ENCODE measurements at places on chromosomes 3 and 15.
A peak's percentile ranks its signal among the peaks of the same experiment; 100 is the strongest.

- no peak for DNase-seq
These were observed 2.9 kb downstream of the RBSN start for GRCh38 chr3:15096046-15096445.

DNA sequence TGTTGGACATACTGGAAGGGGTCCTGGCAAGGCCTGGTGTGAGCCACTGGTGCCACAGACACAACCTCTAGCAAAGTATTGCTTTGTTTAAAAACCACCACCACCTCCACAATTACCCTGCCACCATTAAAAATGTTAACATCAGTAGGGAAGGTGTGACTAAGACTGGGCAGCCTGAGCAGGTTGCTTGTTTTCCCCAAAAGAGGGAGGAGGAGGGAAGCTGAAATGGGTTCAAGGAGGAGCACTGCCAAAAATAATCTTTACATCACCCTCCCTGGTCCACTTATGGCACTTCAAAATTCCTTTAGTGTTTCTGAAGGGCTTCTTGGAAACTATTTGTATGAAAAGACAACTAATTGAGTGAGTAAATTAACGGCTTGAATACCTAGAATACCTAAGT lies 99.8 kb upstream of the FGF7 start:
- DNase-seq, result no peak

DNA sequence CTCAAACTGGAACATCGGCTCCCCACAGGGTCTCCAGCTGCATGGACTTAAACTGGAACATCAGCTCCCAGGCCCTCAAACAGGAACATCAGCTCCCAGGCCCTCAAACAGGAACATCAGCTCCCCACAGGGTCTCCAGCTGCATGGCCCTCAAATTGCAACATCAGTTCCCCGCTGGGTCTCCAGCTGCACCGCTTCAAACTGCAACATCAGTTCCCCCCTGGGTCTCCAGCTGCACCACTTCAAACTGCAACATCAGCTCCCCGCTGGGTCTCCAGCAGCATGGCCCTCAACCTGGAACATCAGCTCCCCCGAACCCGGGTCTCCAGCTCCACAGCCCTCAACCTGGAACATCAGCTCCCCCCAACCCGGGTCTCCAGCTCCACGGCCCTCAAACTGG lies 82.0 kb downstream of the TFRC start:
- no peak for DNase-seq

DNA sequence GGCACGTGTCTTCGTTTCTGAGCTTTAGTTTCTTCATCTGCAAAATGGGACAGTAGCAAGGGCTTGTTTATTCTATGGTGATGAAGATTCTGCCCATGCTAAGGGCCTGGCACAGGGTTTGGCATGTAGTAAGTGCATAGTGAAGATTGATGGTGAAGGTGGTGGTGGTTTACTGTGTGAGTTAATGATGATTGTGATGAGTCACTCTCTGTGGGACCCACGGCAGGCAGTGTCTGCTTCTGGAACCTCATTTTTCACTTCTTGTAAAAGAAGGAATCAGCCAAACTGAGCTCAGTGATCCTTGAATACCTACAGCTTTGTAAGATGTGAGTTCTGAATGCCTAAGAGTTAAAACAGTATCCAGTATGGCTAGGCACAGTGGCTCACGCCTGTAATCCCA lies 86.2 kb upstream of the LRTM1 start:
- DNase-seq, result no peak

GRCh38 chr3:56157693-56158362 lies 310.4 kb downstream of the ERC2 start:
- no peak for DNase-seq

- DNase-seq, result no peak
These were observed 70.1 kb upstream of the CDV3 start for GRCh38 chr3:133503409-133503808.

GRCh38 chr3:40992023-40992422 lies 207.3 kb upstream of the CTNNB1 start:
- DNase-seq, result no peak

- peak; percentile 8 for DNase-seq
These were observed 12.8 kb upstream of the SH3BP5 start for GRCh38 chr3:15345066-15345607.

GRCh38 chr15:52206446-52206845 lies 15.3 kb upstream of the GNB5 start:
- no peak for DNase-seq

DNA sequence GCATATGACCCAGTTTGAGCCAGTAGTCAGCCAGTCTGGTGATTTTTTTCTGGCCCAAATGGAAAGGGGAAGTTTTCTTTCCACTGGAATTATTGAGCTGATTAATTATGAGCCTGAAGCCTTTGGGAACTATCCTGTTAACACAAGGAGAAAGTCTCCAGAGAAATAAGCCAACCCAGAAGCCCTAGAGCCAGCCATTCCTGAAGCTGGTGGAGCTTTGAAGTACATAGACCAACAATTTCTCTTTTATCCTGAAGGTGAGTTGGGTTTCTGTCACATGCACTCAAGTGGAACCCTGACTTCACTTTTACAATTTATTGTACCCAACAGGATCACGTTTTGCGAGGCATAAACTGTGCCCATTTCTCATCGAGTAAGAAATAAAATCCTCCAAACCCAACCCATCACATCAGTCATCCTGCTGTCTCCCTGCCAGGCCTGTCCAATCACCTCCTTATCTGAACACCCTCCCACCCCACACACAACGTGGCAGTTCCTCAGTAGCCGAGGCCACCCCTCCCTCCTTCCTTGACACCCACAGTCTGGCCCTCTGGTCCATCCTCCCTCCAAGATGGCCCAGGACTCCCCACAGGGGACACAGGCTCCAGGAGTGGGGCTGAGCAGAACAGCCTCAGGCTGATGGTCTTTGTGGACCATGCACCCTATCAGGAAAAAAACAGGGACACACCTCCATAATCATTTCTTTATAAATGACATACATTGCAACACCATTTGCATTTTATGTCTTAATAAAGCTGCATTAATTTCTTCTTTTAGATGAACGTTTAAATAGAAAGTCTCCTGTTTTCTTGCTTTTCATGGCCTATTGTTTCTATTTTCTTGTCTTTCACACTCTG lies 55.7 kb upstream of the GATA2 start:
- DNase-seq, result no peak

GRCh38 chr3:29454161-29454611 lies 173.3 kb downstream of the RBMS3 start:
- DNase-seq, result peak; percentile 4

- no peak for DNase-seq
These were observed 117.9 kb downstream of the CORO2B start for GRCh38 chr15:68696414-68697363.

GRCh38 chr15:33941279-33942063 lies 26.8 kb upstream of the CHRM5 start:
- no peak for DNase-seq

- no peak for DNase-seq
These were observed 2.1 kb downstream of the TRANK1 start for GRCh38 chr3:36942638-36943248.

DNA sequence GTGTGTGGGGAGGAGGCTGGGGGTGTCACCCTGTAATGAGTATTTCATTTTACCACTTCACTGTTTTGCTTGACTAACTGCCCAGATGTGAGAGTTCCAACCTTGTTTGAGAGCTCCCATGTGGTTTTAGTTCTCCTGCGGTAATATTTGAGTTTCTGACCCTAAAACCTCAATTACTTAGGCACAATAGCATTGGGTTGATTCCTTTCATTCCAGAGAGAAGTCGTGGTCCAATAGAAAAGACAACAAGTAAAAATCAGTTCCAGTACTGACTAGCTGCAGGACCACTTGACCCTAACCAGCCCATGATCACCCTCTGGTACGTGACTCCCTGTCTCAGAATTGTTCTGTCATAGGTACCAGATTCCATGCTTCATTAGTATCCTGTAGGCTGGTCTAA lies 630.4 kb downstream of the CADM2 start:
- DNase-seq, result no peak

DNA sequence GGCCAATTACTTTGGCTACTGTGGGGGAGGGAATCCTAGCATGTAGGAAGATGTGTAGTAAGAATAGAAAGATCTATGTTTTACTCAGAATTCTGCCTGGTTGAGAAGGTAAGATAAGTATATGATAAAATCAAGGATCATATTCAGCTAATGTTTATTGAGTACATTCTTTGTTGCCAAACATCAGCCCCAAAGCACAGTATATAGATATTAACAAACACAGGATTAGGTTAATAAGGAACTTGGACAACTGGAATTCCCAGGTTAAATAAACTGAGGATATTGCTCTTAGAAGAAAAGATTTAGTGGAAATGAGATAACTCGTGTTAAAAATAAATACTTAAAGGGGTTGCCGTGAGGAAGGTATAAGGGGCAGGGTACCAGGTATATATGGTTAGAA lies 129.6 kb downstream of the FILIP1L start:
- no peak for DNase-seq

- no peak for DNase-seq
These were observed 127.4 kb downstream of the NSMCE3 start for GRCh38 chr15:29142129-29142747.

DNA sequence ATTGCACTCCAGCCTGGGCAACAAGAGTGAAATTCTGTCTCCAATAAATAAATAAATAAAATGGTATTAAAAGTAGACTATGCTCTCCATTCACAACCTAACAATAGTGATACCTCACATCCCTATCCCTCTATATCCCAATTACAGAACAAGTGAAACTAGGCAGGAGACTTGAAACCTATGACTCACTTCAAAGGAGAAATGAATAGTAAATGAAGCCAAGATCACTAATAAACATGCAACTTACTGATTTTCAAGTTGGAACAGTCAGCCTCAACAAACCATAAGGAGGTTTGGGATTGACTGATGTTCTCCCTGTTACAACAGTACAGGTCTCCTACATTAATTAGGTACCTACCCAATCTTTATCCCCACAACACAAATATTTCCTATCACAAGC lies 103.4 kb downstream of the GSK3B start:
- DNase-seq, result no peak

DNA sequence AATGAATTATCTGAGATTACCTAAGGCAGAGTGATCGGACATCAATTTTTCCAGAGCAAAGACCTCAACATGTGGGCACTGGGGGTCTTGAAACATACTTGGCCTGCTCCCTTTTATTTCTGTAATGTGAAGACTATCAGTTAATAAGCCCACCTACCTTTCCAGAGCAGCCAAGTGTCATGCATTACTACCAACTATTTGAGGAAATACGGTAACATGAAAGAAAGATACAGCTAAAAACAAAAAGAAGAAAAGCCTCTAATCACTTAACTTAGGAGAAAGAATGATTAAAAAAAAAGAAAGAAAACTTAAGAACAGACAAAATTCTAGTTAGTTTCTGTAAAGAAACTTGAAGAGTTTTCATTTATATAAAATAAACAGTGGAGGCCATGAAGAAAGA lies 73.9 kb downstream of the BTLA start:
- DNase-seq, result no peak

DNA sequence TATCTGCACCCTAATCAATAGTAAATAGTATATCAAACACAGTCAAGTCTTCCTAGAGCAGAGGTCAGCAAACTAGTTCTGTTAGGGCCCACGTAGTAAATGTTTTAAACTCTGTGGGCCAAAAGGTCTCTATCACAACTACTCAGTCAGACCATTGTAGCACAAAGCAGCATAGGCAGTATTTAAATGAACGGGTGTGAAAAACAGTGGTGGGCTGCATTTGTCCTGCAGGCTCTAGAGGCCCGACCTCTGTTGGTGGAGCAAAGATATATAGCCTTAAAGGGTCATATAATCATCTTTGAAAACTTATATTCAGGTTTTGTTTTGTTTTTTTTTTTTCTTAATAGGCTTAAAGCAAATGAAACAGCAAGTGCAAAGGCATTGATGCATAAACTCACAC lies 326.4 kb upstream of the TRIM42 start:
- no peak for DNase-seq

DNA sequence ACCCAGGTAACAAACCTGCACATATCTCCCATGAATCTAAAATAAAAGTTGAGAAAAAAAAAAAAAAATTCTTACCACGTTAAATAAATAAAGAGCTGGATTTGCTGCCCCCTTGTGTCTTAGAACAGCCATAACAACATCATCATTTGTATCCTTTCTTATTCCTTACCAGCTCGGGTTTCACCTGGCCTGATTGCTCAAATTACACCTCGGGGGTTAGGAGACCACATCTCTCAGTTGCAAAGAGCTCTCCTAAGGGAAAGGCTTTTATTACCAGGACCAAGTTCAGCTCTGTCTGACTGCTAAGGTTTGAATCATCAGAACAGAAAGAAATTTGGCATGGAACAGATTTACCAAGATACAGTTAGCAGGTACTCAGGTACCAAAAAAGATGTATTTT lies 25.8 kb upstream of the RPL39L start:
- DNase-seq, result peak; percentile 75

DNA sequence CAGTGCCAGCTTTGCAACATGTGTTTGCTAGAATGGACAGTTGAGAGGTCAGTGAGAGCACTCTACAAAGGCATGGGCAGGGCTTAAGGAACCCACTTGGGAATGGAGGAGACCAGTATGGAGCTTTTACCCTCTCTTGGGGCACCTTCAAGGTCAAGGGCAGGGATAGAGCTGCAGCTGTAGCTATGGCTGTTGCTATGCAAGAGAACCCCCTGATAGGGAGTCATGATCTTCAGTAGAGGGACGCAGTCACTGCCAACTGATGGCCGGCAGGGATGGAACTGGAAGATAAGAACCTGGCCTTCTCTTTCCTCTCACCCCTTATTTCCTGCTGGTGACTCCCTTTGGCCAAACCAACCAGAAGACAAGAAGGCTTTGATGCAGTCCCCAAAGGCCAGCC lies 40.3 kb downstream of the THSD4 start:
- DNase-seq, result no peak

GRCh38 chr3:13532085-13532484 lies 16.8 kb upstream of the FBLN2 start:
- no peak for DNase-seq

GRCh38 chr3:98730886-98731537 lies 32.1 kb upstream of the ST3GAL6 start:
- no peak for DNase-seq

GRCh38 chr3:161851941-161852566 lies 355.4 kb downstream of the OTOL1 start:
- DNase-seq, result peak; percentile 49

- no peak for DNase-seq
These were observed 781.2 kb downstream of the ROBO1 start for GRCh38 chr3:78986416-78987101.

DNA sequence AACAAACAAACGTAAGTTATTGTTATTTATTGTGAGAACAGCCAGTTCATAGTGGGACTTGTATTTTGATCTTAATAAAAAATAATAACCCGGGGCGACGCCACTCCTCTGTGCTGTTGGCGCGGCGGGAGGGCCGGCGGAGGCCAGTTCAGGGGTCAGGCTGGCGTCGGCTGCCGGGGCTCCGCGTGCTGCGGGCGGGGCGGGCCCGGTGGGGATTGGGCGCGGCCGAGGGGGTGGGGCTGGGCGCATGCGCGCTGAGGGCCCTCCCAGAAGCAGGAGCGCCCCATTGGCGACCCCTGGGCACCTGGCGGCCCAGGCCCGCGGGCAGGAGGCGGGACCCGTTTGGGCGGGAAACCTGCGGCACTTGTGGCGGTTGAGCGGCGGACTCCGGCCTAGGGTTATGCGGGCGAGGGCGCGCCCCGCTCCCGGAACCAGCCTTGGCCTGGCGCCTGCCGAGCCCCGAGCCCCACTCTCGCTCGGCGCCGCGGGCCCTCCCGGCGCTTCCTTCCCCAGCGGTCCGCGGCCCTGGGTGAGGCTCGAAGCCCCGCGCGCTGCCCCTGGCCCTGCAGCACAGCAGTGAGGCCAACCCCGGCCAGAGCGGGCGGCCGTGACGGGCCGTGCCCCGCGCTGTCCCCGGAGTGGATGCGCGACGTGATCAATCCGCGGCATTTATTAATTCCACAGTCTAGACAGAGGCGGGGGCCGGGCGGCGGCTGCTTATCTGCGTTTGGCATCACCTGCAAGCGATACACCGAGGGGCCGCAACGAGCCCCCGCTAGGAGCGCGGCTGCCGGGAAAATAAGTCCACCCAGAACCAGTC lies 6.0 kb downstream of the ISL2 start:
- DNase-seq, result no peak

Data from NCI-H526 (cell line).